ENCODE measurements at places on chromosomes 4 and X.

DNA sequence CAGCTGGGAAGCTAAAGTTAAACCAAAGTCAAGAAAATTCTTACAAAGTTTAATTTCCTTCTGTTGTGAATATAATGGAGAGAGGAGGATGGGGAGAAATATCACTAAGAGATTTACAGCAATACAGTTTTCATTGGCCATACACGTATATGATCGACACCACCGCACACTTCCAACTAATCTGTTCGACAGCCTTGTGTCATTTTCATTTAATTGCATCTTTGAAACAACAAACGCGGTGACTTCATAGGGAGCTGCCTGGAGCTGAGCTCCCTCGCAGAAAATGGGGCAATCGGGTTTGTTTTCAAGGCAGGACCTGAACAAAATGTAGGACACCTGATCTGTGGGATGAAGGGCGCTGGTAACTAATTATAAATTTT lies 1.3 kb downstream of the PTPN13 start:
- DNase-seq: no peak

DNA sequence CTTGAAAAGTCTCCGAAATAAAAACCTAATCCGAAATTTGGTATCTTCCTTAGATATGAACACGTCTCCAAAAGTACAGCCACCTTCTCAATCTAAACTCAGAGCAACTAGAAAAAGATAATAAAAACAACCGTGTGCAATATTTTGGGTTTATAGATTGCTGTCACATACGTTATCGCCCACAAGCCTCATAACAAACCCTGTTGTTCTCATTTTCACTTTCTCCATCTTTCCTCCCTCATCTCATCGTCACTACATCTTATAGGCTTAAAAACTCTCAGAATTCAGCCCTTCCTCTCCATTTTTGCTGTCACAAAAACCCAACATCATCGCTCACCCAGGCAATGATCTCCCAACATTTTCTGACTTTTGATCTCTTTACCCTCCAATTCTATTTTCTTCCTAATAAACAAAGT lies 448 bp upstream of the SCFD2 start:
- no peak for DNase-seq

GRCh38 chr4:108596344-108596743 lies 24.0 kb upstream of the RPL34 start:
- DNase-seq: no peak

DNA sequence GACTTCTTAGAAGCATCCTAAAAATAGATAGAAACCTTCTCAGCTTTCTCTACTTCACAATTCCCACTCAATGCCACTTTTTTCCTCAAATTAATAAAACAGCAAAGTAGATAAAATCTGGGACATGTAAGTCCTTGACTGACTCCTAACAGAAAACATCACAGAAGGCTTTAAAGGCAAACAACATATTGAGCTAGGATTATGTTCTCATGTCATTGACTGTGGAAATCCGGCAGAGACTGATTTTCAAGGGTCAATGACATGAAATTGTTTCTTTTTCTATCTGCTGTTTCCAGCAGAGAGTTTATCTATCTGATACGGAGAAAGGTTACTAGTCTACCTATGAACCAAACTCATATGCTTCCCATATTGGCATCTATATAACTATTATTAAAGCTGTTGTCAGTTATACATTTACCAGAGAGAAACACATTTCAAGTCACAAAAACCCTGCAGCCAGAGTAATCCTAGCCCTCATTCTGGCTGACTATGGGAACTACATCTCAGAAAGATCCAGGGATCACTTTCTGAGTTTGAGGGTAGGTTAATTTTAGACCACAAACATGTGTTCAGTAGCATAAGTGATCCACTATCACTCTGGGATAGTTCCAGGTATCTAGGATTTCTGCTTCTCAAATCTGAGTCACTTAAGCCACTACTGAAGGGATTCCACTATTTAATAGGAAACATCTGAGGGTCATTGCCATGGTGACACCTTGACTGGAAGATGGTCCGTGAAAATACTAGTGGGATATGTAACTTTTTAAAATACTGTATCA lies 147.6 kb downstream of the PPP3CA start:
- DNase-seq: peak; percentile 14

GRCh38 chr4:145496292-145496691 lies 14.6 kb downstream of the SMAD1 start:
- no peak for DNase-seq

DNA sequence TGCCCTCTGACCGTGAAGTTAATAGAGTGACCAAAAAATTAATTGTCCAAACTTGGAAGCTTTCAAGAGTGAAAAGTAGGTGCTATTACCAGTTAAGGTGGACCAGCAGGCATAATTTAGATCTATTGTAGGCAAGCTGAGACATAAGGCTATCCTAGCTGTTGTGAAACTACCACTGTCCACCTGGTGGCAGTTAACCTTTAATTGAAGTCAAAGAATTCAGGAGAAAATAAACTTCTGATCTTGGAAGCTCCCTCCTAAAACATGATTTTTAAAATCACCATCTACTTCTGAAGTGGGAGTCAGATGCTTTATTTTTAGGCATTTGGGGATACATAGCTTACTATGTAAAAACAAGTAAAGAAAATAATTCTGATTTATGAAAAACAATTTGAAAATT lies 636.3 kb upstream of the HTR2C start:
- DNase-seq: no peak

- DNase-seq: peak; percentile 7
Measured at GRCh38 chrX:10325611-10326010, 168.8 kb downstream of the CLCN4 start.

GRCh38 chr4:48681856-48682255 lies 98.2 kb downstream of the FRYL start:
- no peak for DNase-seq

DNA sequence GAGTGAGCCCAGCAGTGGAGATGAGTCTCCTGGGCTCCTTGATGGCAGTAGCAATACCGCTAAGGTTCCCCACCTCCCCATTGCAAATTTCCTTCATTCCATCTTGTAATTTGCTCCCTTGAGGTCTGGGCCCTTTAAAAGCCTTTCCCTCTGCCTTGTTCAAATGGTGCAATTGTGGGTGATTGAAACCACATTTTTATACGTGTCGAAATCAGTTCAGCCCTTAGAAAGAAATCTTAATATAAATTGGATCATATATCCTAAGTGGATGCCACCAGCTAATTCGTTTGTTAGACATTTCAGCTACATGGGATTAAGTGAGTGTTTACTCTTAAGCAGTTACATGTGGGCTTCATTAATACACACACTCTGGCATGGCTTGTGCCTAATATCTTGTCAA lies 68.6 kb downstream of the NHS start:
- peak; percentile 10 for DNase-seq

GRCh38 chr4:5338531-5338930 lies 287.3 kb downstream of the STK32B start:
- no peak for DNase-seq

DNA sequence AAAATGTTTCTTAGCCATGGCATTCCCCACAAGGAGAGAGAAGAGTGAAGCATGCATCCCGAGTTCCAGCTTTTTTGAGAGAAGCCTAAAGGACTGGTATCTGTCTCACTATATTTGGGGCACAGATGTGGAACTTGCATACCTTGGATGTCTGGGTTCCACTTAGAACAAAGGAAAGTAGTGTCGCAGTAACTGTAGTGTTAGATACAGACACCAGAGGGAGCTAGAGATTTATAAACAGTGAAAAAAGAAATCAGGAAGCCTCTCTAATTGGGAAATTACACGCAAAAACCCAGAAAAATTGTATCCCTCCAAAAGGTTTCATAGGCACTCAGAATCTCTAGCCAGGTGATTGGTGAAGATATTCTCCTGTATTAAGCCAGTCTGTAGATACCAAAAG lies 34.4 kb downstream of the AGTR2 start:
- no peak for DNase-seq

GRCh38 chr4:60344908-60345307 lies 855.2 kb upstream of the ADGRL3 start:
- DNase-seq: no peak

DNA sequence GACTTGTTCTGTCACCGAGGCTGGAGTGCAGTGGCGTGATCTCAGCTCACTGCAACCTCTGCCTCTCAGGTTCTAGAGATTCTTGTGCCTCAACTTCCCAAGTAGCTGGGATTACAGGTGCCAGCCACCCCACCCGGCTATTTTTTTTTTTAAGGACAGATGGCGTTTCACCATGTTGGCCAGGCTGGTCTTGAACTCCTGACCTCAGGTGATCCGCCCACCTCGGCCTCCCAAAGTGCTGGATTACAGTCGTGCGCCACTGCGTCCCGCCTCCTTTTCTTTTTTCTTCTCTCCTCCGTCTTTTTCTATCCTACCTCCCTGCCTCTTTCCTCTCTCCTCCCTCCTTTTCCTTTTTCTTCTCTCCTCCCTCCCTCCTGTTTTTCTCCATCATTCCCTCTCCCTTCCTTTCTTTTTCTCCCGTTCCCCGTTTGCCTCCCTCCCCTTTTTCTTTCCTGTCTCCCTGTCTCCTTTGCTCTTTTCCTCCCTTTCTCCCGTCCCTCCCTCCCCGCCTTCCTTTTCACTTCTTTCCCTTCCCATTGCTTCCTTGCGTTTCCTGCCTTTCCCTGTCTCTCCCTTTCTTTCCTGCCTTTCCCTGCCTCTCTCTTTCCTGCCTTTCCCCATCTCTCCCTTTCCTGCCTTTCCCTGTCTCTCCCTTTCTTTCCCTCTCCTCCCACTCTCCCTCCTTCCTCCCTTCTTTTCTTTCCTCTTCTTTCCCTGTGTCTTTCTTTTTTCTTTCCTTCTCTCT lies 2.1 kb upstream of the SLC25A6 start:
- DNase-seq: no peak

GRCh38 chr4:3293401-3294391 lies 875 bp downstream of the RGS12 start:
- no peak for DNase-seq

GRCh38 chr4:33107814-33108213 lies 2387.6 kb downstream of the PCDH7 start:
- no peak for DNase-seq

GRCh38 chr4:136571315-136571714 lies 961.0 kb downstream of the PCDH18 start:
- no peak for DNase-seq

- no peak for DNase-seq
Measured at GRCh38 chrX:69077895-69078455, 87.3 kb downstream of the PJA1 start.

DNA sequence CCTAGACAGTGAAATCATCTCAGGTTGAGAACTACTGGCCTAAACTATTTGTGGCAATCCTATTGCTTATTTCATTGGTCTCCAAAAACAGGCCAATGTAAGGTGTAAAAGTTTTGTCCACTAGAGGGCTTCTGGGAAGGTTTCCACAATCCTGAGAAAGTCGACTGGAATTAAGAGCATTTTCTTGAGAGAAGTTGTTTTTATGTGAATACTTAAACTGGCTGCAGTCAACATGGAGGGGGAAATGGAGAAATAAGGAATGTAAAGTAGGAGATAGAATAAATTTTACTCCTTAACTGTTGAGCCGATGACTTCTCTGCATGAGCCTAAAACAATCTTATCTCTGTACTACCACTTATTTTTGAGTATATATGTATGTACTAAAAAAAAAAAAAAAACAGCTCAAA lies 11.0 kb upstream of the EIF4E start:
- no peak for DNase-seq

- no peak for DNase-seq
Measured at GRCh38 chr4:99536271-99536670, 25.4 kb downstream of the C4orf17 start.

- no peak for DNase-seq
Measured at GRCh38 chr4:83724485-83725335, 188.8 kb downstream of the GPAT3 start.

- no peak for DNase-seq
Measured at GRCh38 chr4:26319949-26320537, 771 bp upstream of the RBPJ start.

DNA sequence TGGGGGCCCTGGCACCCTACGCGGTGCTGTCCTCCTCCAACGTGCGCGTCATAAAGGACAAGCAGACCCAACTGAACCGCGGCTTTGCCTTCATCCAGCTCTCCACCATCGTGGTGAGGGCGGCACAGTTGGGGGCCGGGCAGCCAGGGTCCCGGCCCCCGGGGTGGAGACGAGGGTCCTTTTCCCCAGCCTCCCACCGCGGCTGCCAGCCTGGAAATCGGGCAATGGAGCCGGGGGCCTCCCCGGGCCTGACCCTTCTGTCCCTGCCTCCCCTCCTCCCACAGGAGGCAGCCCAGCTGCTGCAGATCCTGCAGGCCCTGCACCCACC lies 13.7 kb upstream of the UBA1 start:
- DNase-seq: no peak

DNA sequence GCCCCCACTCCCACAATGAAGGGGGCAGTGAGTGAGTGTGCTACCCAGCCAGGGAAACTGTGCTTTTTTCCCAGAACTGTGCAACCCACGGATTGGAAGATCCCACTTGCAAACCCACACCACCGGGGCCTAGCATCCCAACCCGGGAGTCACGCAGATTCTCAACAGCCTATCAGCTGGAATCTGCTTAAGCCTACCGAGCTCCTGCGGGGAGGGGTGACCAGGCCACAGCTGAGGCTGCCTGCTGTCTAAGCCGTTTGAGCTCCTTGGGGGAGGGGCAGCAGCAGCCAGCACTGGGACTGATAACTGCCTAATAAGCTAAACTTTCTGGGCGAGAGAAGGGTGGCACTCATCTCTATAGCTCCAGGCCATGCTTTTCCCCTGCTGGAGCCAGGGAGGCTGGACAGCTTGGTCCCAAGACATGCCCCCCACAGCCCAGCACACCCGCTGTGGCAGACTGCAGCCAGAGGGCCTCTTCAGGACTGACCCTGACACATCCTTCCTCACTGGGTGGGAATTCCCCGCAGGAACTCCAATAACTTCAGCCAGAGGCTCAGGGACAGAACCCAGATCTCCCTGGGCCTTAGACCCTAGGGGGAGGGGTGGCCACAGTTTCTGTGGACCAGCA lies 161.3 kb upstream of the MAGEB18 start:
- DNase-seq: no peak

DNA sequence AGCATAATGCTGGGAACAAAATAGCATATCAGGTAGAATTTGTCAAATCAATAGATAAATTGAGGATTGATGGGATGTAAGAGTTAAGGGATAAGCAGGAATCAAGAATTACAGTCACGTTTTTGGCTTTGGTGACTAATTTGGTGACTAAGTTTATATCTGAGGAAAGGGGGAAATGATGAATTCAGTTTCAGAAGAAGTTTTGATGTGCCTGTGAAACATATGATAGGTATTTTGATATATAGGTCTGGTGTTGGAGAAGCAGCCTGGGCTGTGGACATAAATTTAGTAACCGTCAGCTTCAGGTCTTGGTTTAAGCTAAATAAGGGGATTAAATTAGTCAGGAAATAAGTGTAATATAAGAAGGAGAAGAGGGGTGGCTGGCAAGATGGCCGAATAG lies 79.0 kb upstream of the EDA2R start:
- DNase-seq: no peak

GRCh38 chrX:147741776-147742175 lies 169.9 kb upstream of the FMR1 start:
- DNase-seq: no peak
